RPMI7951 (cell line): ENCODE measurements at places on chromosomes 6 and 20.

DNA sequence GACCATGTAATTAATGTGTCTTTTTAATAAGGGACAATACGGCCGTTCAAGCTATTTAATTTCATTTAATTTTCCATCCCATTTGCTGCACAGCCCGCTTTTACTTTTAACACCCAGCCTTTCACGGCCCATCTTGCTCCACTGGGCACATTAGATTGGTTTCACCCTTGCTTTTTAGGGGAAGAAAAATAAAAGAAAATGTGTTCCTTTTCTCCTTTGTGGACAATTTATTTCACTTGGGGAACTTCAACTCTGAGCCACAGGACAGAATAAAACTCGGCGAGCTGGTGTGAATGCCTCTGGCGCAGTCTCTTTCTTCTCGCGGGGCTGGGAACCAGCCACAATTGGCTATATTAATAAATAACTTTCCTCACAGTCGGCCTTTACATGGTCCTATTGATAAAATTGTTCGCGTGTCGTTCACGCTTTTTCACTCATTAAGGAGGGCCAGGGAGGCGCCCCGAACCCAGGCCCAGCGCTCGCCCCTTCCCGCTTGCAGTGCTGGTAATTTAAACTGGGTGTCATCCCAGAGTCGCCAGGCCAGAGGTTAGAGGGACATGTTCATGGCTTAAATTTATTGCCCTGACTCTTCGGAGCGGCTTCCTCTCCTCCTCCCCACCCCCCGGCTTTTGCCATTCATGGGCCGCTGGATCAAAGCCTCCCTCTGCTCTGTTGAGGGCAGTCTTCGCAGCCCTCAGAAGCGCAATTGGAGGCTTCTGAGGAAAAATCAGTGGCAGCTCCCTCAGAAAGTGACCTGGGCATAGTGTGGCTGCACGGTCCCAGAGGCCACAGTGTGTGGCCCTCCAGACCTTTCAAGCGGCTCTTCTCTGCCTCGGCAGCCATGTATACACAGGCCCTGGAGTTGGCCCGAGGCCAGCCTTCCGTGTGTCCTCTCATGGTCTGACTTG lies 2.2 kb upstream of the PRDM13 start:
- DNase-seq, result no peak

GRCh38 chr6:89834884-89835792 lies 5.5 kb downstream of the CASP8AP2 start:
- no peak for DNase-seq

DNA sequence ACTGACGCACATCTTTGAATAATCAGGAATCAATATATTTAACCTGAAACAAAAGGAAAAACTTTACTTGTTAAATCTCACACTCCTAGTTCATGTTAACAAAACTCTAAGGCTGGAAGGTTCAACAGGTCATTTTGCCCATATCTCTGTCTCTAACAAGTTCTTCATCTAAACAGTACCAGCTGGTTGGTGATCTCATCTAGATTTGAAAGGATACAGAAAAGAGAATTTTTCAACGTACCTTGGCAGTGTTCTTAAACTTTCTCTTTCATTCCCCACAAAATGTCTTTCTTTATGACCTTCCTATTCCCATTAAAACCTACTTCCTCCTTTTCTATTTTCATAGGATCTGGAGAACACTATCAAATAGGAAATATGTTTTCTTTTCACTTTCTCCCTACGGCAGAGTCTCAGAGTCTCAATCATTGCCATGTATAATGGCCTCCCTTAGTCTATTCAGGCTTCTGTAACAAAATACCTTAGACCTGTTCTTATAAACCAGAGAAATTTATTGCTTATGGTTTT lies 111.3 kb downstream of the TBX18 start:
- no peak for DNase-seq

- DNase-seq, result peak; percentile 99
Measured at GRCh38 chr6:132131758-132132157, 180.6 kb upstream of the CCN2 start.

DNA sequence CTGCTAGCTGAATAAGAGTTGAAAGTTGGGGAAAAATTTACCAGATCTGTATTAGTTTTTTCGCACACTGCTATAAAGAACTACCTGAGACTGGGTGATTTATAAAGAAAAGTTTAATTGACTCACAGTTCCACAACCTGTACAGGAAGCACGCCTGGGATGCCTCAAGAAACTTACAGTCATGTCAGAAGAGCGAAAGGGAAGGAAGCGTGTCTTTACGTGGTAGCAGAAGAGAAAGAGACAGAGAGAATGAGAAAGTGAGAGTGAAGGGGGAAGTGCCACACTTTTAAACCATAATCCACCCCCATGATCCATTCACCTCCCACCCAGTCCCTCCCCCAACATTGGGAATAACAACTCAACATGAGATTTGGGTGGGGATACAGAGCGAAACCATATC lies 79.6 kb downstream of the KHDC1L start:
- no peak for DNase-seq

DNA sequence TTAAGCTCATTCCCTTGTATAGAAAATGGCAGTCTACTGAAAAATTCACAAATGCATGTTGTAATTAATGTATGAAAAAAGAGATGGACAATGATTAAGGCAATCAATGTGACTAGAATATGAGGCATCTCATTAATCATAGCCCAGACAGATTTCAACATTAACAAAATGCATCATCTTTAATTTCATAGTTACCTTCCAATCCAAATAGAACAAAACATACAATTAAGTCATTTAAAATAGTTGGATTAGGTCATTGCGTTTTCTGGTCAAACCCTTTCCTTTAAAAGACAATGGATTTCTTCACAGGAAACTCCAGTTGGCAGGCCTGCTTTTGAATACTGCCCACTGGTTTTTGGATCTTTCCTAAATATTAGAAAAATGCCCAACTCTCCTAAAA lies 203.9 kb downstream of the HAO1 start:
- no peak for DNase-seq

GRCh38 chr6:135871878-135872277 lies 20.4 kb downstream of the PDE7B start:
- DNase-seq, result peak; percentile 37

DNA sequence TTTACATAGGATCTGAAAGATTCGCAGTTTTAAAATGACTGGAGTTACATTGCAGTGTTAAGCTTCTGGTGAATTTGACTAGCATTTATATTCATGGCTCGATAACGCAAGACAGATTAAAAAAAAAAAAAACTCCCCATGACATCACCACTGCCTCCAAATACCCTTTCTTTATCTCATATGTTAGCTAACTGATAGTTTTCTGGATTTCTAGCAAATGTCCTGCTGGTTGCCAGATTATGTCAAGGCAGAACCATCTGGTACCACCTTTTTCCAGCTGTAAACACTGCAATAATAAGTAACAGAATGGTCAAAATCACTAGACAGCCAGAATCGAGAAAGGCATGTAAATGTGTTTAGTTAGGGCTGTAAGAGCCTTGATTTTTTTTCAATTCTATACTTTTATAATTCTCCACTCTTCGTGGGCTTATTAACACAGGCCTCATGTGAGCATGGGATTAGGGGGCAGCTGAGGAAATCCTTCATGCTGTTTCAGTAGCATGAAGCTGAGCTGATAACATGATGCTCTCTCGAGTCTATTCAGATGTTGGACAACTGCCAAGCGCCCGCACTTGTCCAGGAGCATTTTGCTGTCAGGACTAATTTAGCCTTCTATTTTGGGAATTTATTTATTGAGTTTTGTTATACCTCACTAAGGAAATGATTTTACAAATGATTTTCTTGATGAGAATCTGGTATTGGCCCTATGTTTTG lies 166.0 kb upstream of the SCGN start:
- DNase-seq, result no peak

DNA sequence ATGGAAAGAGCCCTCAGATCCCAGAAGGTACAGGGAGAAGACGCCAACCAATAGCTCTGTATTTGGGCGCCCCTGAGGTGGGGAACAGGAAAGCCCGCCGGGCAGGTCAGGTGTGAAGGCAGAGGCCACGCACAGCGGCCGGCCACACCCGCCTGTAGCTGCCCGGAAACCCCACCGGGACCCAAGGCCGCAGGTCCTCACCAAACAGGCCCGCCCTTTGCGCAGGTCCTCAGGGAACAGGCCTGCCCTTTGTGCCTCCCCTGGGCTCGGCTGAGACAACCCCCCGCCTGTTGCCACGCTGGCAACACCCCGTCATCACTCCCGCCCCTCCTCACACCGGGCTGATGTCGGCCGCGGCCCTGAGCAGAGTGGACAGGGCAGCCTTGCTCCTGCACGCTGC lies 44.9 kb upstream of the CHRNA4 start:
- no peak for DNase-seq

GRCh38 chr20:57866250-57867106 lies 156.7 kb upstream of the PMEPA1 start:
- DNase-seq, result no peak

- DNase-seq, result no peak
Measured at GRCh38 chr6:111676383-111676782, 70.7 kb upstream of the TRAF3IP2 start.

DNA sequence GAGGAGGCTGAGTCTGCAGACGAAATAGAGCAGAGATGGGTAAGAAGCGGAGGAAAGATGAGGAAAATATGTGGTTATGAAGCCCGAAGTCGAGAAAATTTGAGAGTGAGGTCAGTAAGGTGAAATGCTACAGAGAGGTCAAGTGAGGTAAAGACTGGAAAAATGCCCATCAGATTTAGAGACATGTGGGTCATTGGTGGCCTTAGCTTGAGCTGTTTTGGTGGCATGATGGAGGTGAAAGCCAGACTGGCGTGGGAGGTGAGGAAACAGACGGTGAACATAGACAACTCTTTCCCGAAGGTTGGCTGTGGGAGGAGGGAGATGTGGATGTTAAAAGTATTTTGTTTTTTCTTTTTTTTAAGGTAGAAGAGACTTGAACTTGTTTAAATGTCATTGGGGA lies 9.4 kb downstream of the ARFGEF2 start:
- no peak for DNase-seq

- DNase-seq, result no peak
Measured at GRCh38 chr20:57657535-57658446, 37.6 kb upstream of the ZBP1 start.

DNA sequence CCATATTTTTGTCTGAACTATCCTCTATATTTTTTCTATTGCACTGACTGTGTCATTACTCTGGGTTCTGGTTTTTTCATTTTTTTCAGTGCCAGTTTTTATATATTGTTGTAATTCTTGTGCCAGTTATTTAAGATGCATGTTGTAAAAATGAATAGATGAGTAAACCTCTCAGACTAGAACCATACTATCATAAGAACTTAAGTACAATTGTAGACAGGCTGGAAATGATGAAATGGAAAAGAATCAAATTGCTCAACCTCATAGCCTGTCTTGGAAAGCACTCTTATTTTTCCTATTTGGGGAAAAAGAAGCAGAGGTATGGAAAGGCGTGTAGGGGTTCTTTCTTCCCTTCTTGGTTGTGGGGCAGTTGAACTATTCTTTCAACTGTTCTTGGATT lies 30.2 kb downstream of the PANK2 start:
- DNase-seq, result no peak

DNA sequence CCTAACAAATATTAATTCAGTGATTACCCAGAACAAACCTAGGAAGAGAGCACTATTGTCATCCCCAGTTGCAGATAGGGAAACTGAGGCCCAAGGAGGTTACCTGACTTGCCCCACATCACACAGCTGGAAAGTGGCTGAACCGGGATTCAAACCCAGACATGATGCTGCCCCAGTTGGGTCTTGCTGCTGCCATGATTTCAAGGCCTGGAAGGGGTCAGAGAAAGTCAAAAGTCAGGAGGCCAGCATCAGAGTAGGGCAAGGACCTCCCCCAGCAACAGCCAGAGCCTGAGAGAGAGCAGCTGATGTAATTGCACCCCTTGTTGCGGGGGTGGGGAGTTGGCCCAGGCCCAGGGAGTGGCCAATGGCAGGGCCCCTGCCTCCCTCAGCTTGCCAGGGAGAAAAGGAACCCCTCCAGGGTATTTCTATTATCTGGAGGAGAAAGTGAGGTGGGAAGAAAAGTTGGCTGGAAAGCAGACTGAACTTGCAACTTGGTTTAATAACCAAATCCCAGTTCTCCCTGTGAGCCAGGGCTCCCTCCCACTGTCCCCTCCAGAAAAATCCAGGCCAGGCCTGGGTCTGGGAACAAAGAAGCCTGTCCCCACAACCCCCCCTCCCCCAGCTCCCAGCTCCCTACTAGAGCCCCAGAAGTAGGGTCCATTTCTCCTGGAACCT lies 83.6 kb downstream of the MRPL14 start:
- peak; percentile 84 for DNase-seq

GRCh38 chr6:132017942-132018341 lies 66.8 kb upstream of the CCN2 start:
- DNase-seq, result no peak

DNA sequence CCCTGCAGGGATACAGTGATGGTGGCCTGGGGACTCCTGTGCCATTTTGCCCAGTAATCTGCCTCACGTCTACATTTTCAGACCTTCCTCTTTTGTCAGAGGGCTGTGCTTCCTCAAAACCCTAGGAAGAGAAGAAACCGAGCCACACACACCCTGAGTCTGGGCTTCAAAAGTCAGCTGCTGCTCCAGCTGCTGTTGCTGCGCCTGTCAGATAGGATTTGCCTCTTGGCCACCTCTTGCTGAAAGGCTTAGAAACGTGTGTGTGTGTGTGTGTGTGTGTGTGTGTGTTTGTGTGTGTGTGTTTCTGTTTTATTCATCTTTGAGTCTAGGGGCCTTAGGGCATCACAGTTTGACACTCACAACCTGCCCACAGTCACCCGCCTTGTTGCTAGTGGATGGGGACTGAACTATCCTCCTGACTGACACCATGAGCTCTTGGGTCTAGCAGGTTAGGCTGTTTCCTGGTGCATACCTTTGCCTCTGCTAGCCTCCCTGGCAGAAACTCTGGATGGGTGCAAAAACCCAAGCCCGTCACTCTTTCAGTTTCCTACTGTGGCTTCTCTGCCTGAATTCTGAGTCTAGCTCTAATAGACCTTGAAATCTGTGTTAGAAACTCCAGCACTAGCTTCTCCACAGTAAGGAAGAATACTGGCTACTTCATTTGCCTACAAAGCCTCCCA lies 94.9 kb upstream of the CEP85L start:
- no peak for DNase-seq

- no peak for DNase-seq
Measured at GRCh38 chr6:111731456-111732195, 125.9 kb upstream of the TRAF3IP2 start.

DNA sequence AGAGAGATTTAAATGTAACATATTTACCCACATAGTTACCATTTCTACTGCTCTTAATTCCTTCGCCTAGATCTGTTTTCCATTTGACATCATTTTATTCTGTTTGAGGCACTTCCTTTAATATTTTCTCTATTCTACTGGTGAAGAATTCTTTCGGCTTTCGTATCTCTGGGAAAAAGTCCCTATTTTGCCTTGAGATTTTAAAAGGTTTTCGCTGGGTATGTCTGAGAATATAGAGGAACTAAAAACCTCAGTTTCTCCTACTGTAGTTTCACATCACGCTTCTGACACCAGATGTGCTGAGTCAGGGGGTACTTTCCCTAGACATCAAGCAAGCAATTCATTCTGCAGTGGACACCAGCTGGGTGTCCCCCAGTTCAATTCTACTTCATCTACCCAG lies 61.7 kb downstream of the E2F3 start:
- no peak for DNase-seq

- no peak for DNase-seq
Measured at GRCh38 chr20:50188287-50188688, 2.3 kb upstream of the CEBPB start.

GRCh38 chr20:2707353-2708072 lies 14.9 kb downstream of the EBF4 start:
- DNase-seq, result no peak

GRCh38 chr6:129646642-129647041 lies 63.3 kb downstream of the ARHGAP18 start:
- no peak for DNase-seq

- peak; percentile 93 for DNase-seq
Measured at GRCh38 chr6:149484733-149485700, at the start of gene ZC3H12D. TSS of gene ZC3H12D (minus strand) at chr6:149485014. CDS start at chr6:149474543, 10,471 bp downstream.

- no peak for DNase-seq
Measured at GRCh38 chr6:14450578-14450977, 333.0 kb downstream of the CD83 start.

GRCh38 chr20:61460261-61461052 lies 208.4 kb downstream of the CDH4 start:
- no peak for DNase-seq
